ENCODE measurements at places on chromosomes 5 and 9.

DNA sequence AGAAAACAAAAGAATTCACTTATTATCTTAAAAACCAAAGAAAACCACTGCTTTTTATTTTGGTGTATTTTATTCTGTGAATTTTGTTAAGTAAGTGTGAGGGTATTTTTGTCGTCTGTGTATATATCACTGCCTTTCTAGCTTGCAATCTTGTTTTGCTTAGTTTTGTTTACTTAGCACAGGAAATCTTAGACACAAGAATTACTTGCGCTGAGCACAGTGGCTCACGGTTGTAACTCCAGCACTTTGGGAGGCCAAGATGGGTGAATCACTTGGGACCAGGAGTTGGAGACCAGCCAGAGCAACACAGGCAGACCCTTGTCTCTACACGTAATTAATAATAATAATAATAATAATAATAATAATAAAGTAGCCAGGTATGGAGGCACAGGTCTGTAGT is 230.3 kb downstream of the PAPPA start:
- peak; percentile 67 for DNase-seq

DNA sequence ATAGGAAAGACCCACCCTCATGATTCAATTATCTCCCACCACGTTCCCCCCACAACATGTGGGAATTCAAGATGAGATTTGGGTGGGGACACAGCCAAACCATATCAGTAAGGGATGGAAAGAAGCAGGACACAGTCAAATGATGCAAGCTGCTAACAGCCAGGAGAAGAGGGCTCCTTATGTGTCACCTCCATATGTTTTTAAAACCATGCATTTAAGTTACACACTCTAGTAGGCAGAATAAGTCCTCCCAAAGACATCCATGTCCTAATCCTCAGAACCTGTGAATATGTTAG is 4.2 kb upstream of the TTC23L start:
- DNase-seq: no peak

DNA sequence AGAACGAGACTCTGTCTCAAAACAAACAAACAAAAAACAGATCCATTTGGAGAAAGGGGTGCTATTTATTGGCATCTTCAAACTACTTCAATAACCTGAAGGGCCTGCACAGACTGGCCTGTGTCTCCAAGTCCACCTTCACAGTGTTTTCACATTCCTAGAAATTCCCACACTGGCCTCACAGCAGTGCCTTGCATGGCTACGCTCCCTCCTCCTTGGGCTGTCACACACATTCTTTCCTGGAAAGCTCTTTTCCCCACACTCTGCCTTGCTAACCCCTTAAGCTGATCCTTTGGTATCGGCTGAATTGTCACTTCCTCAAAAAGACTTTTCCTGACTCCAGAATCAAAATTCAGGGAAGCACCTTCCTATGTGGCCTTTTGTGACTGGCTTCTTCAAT is 19.8 kb downstream of the FAM151B start:
- DNase-seq: no peak

GRCh38 chr5:116652903-116653302 is 78.3 kb upstream of the SEMA6A start:
- DNase-seq: no peak

- no peak for DNase-seq
Observed at GRCh38 chr5:118598311-118598710, 390.0 kb downstream of the DTWD2 start.

- peak; percentile 32 for DNase-seq
Observed at GRCh38 chr5:127068493-127069214, 4.6 kb downstream of the C5orf63 start.

DNA sequence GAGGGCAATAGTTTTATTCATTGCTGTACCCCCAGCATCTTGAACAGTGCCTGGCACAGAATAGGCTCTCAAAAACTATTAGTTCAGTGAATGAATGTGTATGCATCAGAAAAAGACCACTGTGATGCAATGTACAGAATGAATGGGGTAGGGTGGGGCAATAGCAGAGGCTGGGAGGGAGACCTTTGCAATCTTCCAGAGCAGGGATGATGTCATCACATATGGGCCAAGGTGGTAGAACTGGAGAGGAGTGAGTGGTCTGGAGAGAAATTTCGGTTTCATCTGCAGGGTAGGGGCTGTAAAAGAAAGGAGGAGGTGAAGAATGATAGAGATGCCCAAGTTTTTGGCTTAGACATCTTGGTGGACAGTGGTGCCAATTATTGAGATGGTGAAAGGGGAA is 23.4 kb upstream of the ARAP3 start:
- DNase-seq: no peak

DNA sequence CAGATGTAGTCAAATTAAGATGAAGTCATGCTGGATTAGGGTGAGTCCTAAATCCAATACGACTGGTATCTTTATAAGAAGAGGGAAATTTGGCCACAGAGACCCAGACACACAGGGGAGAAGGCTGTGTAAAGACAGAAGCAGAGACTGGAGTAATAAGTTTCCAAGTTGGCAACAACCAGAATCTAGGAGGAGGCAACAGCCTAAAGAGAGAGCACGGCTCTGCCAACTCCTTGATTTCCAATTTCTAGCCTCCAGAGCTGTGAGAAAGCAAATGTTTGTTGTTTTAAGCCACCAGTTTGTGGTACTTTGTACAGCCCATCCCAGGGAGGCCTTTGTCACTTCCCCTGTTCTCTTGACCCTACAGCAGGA is 74.4 kb downstream of the ATG10 start:
- no peak for DNase-seq
